Neural progenitor cell (in vitro differentiated cells): ENCODE measurements at places on chromosomes 4 and X.

DNA sequence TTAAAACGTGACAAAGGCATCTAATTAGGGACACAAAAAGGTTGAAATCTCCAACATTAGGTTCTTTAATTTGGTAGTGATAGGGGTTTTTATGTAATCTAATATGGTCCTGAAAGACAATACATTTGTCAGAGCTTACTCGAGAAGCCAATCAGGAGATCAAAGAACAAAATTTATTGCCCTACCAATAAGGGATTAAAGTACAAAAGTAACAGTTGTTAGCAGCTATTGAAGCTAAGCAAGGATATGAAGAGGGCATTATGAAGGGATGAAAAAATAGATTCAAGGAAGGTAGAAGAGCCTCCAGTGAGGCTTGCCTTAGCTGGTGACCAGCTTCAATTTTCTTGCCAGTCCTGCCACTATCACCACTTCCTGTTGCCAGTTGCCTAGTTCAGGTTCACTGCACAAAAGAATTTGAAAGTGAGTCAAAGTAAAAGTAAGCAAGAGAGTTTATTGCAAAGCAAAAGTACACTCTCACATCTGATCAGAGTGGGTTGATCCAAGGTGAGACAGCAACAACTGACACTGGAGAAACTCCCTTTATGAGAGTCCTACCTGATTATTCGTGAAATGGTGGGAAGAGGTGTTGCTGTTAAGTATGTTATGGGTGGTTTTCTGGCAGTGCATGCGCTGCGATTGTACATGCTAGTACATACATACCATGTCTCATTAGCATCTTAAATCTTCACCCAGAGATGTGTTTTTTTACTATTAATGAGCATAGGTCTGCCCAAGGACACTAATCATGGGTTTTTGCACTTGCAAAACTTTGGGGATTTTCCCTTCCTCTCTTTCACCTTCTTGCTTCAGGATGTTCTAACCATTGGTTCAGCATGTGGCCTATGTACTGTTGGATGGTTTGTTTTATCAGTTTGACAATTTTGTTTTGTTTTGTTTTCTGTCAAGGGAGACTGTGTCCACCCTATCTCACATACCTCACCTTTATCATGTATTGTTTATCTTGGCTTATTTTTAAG, 263.2 kb upstream of the ITM2A start:
- no peak for DNase-seq

GRCh38 chrX:17027931-17028330, 81.5 kb downstream of the REPS2 start:
- no peak for DNase-seq

- no peak for DNase-seq
Observed at GRCh38 chrX:1581132-1581531, 10.3 kb upstream of the AKAP17A start.

- no peak for DNase-seq
Observed at GRCh38 chrX:71164071-71164470, 19.4 kb downstream of the NLGN3 start.

GRCh38 chr4:30943356-30943755, 223.2 kb downstream of the PCDH7 start:
- no peak for DNase-seq
